ENCODE measurements at places on chromosomes 13 and 19.

DNA sequence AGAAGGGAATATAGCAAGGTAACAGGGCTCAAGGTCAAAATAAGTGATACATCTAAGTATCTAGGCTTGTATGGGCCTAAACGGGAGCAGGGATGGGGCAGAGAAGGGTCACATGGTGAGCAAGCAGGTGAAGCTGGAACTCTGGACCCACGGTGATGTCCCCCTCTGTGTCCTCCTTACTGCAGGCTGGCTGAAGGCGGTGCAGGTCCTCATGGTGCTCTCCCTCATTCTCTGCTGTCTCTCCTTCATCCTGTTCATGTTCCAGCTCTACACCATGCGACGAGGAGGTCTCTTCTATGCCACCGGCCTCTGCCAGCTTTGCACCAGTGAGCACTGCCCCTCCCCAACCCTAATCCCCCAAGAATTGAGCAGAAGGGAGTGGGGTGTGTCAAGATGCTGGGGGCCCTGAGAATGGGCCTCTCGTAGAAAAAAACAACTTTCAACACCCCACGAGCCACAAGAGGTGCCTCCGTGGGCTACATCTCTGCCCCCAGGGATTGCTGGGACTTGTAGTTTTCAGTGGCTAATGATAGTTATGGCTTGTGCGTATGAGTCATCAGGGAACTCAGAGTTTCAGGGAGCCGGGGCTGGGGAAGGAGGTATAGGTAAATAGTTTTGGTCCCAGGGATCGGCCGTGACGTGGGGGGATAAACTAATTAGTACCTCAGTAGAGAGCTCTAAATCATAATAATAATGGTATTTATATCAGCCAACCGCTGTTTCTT is 4.0 kb downstream of the EMP3 start:
- no peak for DNase-seq

- DNase-seq = no peak
Measured at GRCh38 chr13:61833228-61833627, 417.6 kb upstream of the PCDH20 start.

DNA sequence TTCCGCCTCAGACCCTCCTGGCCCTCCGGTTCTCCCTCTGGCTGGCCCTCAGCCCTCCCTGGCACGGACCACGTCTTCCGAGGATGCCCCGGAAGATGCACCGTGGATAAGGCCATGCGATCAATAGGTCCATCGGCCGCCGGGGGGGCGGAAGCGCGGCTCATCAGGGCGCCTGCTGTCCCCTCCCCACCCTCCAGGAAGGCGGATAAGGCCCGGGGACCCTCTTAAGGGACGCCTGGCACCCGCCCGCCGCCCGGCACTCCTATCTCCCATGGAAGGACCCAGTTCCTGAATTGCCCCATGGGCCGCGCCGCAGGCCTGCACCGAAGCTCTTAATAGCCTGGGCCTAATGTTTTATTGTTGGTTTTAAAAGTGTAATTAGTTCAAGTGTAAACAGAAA is 46.2 kb upstream of the TCF3 start:
- DNase-seq = no peak

DNA sequence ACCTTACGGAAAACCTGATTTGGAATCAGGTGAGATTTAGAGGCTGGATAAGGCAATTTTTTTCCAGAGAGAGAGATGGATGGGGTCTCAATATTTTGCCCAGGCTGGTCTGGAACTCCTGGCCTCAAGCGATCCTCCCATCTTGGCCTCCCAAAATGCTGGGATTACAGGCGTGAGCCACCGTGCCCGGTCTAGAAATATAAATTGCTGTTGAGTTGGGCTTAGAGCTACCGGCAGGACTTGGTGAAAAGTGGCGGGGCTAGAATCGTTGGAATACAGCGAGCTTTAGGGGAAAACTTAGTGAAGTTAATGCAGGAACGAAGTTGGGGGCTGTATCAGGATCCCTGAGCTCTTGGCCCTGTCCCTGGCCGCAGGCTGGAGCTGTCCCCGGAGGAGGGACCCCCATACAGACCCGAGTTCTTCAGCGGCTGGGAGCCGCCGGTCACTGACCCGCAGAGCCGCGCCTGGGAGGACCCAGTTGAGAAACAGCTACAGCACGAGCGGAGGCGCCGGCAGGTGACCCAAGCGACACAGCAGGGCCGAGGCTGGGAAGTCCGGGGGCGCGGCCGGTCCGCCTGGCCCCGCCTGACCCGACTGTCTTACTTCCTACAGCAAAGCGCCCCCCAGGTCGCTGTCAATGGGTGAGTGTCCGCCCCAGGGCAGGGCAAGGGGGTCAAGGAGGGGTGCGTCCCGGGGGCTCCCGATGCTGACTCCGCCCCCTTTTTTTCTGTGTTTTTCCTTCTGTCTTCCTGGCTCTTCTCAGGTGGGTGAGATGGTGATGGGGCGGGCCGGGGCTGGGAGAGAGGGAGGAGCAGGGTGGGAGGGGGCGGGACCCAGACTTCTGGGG is 7.6 kb downstream of the EPS8L1 start:
- DNase-seq = no peak

DNA sequence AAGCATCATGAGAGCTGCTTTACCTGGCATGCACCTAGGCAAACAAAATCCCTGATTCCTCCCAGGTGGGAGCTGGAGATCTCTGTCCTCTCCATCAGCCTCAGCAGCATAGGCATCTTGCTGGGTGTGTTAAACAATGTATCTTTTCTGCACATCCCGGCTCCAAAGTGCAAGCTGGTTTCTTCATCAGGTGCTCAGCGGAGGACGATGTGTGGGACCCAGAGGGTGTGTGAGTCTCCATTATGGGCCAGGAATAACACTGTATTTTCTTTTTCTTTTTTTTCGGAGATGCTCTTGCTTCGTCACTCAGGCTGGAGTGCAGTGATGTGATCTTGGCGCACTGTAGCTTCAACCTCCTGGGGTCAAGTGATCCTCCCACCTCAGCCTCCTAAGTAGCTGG is 9.9 kb downstream of the CNFN start:
- no peak for DNase-seq

DNA sequence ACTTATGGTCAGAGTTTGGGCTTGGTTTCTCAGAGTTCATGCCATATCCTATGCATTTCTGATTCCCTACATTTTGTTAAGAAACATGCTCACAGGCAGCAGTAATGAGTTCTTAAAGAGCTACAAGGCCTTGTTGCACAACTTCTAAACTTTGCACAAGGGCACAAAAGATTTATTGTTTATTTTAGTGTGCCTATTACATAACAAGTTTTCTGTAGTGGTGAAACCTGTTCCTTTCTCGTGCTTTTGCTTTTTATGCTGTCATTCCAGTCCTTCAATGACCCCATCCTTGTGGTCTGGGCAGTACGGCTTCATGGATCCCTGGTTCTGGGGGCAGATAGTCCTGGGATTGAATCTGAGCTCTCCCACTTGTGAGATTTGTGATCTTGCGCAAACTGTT is 17.8 kb downstream of the ZNF507 start:
- no peak for DNase-seq

- no peak for DNase-seq
Measured at GRCh38 chr13:65937251-65937650, 1292.9 kb downstream of the PCDH9 start.

- DNase-seq = no peak
Measured at GRCh38 chr19:47754206-47755064, 9.1 kb downstream of the NOP53 start.

- DNase-seq = no peak
Measured at GRCh38 chr13:20832861-20833260, 59.1 kb upstream of the EEF1AKMT1 start.

- DNase-seq = no peak
Measured at GRCh38 chr13:24272452-24273161, 36.8 kb upstream of the C1QTNF9 start.

- DNase-seq = no peak
Measured at GRCh38 chr13:97179501-97179900, 42.6 kb upstream of the MBNL2 start.

GRCh38 chr13:44052780-44053184 is 173.1 kb downstream of the LACC1 start:
- DNase-seq = no peak

GRCh38 chr13:89267734-89268133 is 1596.6 kb downstream of the SLITRK5 start:
- DNase-seq = no peak

DNA sequence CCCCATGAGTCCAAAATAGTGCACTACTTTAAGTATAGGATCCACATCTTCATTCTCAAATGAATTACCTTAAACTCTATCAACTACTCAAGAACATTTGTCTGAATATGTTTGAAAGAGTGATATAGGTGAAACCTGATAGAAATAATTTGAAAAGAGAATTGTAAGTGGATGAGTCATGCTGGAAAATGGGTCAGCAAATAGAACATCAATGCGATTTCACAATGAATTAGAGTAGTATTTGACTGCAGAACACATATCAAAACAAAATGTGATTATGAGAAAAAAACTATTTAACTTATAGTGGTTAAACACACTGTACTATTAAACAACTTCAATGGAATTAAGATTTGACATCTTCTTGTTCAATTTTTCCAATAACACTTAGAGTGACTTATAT is 300.6 kb upstream of the KLHL1 start:
- DNase-seq = no peak

DNA sequence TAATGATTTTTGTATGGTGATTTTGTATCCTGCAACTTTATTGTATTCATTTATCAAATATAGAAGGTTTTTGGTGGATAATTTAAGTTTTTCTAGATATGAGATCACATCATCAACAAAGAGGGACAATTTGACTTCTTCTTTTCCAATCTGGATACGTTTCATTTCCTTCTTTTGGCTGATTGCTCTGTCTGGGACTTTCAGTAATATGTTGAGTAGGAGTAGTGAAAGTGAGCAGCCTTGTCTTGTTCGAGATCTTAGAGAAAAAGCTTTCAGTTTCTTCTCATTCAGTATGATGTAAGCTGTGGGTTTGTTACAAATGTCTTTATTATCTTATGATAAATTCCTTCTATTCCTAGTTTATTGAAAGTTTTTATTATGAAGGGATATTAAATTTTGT is 352.0 kb upstream of the DACH1 start:
- no peak for DNase-seq

GRCh38 chr19:29680937-29681336 is 15.7 kb downstream of the PLEKHF1 start:
- DNase-seq = no peak

DNA sequence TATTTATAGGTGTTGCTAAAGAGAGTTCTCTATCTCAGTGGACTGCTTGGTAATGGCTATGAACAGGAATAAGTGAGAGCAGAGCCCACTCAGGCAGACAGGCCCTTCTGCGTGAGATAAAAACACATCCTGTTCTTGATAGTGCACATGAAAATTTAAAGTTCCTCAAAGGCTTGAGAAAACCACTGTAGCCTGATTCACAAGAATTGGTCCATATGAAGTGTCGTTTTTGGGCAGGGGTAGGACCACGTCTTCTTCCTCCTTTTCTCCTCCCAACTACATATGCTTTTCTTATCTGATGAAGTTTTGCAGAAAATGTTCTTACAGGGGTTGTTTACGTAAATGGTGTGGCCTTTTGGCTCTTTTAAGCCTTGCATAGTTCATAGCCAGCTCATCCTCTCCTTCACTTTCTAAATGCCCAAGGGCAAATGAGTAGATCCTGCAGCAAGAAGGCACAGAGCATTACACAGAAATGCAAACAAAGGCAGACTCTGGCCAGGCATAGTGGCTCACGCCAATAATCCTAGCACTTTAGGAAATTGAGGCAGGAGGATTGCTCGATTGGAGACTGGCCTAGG is 53.8 kb downstream of the RNF6 start:
- no peak for DNase-seq

- DNase-seq = no peak
Measured at GRCh38 chr13:39888865-39889810, 233.7 kb downstream of the COG6 start.

GRCh38 chr19:31214086-31214485 is 135.2 kb downstream of the TSHZ3 start:
- DNase-seq = peak; percentile 70

GRCh38 chr13:91058066-91058465 is 289.4 kb upstream of the MIR17HG start:
- DNase-seq = no peak

DNA sequence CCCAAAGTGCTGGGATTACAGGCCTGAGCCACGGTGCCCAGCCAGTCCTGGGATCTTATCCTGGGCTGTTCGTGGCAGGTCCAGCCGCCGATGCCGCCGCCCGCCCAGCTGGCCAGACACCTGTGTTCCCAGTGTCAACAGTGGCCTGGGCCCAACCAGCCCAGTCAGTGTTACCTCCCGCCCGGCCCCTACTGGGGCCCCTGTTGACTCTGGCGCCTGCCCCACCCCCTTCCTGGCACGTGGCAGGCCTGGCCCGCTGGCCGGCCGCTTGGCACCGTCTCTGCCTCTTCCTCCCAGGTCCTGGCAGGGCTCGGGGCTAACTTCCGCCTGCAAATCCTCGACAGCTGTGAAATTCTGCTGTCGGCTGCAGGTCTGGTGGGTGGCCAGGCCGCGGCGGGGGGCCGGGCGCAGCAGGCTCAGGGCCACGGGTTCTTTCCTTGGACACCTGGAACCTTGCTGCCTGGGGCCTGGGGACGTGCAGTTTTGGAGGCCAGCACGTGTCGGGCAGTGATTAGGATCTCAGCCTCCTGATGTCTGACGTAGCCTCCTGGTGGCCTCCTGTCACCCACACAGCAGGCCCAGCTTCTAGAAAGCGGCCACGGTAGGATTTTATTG is 9.1 kb downstream of the ARID3A start:
- DNase-seq = peak; percentile 86

GRCh38 chr19:14428882-14429416 is 4.2 kb upstream of the PKN1 start:
- no peak for DNase-seq

- no peak for DNase-seq
Measured at GRCh38 chr19:6533746-6534418, 3.1 kb downstream of the TNFSF9 start.

DNA sequence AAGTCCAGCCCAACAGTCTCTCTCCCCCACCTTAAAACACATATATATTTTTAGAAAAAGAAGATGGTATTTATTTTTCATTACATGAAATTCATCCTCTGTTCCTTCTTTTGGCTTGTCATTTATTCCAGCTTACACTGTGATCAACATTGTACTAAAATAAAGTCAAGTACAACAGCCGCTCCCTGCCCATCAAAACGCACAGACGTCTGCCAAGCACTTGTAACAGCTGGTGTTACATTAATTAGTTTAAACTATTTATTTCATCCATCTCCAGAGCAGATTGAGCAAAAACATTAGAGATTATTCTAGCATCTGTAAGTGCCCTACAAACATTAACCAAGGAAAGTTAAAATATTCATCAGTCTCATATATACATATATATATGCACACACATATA is 350.5 kb downstream of the DACH1 start:
- DNase-seq = no peak

GRCh38 chr13:98056839-98057410 is 86.0 kb upstream of the FARP1 start:
- no peak for DNase-seq

All from breast epithelium (tissue), 4 donors.